Muscle of leg (tissue), 16 donors: ENCODE measurements at places on chromosomes 13 and 19.

DNA sequence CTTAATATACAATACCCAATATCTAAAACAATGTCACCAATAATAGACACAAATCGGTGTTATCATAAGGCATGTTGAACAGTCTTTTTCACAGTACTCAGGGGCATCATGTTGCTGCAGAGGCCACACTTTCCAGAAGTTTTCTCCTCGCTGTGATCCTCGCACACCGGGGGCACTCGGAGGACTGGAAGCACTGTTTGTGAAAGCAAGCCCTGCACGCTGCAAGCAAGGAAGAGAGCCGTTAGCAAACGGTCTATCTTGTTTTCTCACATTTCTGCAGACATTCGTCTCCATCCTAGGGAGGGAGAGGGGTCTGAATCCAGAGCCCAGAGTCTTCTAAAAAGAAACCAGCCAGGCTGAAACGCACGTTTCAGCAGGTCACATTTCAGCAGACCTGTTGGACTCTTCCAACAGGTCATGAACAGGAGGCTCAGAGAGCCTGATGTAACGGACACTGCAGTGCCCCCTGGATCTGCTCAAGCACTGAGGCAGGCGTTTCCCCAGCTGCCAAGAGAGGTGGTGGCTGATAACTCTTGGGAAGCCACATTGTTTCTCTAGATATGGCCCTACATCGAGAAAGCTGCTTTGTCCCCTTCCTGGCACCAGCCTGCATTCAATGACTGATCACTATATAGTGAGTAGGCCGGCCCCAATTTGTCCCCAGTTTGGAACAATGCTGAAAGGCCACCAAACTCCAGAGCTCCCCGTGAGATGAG lies 43.6 kb downstream of the RUBCNL start:
- DNase-seq: no peak

DNA sequence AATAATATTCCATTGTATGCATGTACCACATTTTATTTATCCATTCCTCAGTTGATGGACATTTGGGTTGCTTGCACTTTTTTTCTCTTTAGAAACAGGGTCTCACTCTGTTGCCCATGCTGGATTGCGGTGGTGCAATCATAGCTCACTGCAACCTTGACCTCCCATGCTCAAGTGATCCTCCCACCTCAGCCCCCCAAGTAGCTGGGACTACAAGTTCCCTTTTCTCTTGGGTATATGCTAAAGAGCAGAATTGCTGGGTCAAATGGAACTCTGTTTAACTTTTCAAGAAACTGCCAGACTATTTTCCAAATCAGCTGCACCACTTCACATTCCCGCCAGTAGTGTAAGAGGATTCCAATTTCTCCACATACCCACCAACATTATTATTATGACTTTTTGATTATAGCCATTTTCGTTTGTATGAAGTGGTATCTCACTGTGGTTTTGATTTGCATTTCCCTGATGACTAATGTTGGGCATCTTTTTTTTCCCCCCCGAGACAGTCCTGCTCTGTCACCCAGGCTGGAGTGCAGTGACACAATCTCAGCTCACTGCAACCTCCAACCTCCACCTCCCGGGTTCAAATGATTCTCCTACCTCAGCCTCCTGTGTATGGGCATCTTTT lies 7.6 kb upstream of the IPO5 start:
- no peak for DNase-seq

DNA sequence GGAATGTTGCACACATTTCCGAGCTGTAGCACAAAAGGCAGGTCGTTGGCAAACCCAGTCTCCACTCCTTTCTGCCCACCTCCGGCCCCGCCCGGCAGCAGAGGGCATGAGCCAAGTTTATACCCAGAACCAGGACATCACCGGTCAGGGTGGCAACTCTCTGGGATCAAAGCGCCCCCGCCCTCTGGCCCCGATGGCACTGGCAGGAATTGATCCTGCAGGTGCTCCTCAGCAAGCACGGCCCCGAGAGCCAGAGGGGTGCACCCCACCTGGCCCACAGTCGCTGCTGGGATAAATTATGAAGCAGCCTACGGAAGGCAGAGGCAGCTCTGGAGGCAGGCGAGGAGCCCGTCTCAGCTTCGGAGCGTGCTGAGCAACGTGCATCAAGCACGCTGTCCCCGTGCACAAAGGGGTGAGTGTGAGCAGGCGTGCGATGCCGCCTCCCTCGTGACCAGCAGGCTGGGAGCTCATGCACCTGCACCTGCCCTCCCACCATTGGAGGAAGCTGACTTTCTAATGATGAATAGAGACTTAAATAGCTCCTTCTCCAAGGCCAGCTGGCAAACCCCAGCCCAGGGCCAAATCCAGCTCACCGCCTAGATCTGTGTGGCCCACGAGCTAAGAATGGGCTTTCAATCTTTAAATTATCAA lies 25.7 kb downstream of the SHC2 start:
- peak; percentile 47 for DNase-seq

- peak; percentile 68 for DNase-seq
Observed at GRCh38 chr13:43232873-43233265, 209.5 kb downstream of the DNAJC15 start.

DNA sequence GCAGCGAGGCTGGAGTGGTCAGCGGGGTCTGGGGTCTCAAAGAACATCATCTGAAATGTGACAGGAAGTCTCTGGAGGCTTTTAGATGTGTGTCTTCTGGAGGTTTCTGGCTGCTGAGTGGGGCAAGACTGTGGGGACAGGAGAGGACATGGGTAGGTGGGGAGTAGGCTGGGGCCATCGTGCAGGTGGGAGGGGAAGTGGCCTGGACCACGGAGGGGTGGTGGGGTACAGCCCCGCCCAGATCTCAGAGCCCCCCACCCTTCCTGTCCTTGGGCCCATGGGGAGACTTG lies 6.2 kb downstream of the AP1M1 start:
- DNase-seq: no peak

DNA sequence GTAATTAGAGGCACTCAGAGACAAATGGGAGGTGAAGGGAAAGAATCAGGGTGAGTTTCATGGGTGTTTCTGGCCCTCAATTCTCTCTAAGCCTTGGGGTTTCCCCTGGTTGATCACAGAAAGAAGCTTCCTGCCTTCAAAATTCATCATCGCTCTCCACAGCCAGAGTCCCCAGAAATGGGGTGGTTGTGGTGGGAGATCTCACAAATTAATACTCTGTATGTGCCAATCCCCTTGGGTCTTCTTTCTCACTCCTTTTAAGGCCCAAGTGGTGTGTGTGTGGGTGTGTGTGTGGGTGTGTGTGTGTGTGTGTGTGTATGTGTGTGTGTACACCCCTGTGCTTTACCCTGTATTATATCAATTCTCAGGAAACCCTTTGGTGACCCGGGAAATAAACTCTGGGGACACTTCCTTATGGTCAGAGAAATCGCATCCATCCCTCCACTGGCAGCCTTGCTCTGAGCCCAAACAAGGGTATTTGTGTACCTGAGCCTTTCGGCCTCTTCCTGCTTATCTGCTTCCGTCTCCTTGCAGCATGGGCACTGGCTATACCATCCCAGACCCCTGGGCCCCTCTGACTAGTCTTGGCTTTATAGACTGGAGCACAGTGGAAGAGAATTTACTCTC lies 2.8 kb upstream of the FCGBP start:
- DNase-seq: no peak

DNA sequence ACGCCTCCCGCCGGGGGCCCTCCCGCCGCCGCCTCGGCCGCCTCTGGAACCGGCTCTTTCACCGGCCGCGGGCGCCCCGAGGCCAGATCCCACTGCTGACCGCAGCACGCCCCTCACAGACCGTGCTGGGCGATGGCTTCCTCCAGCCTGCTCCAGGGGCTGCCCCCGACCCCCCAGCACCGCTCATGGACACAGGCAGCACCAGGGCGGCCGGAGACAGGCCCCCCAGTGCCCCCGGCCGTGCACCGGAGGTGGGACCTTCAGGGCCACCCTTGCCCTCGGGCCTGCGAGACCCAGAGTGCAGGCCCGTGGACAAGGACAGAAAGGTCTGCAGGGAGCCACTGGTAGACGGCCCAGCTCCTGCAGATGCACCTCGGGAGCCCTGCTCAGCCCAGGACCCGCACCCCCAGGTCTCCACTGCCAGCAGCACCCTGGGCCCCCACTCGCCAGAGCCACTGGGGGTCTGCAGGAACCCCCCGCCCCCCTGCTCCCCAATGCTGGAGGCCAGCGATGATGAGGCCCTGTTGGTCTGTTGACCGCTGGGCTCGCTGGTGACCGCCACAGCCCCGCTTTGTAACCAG lies 13.0 kb downstream of the LRP3 start:
- no peak for DNase-seq

DNA sequence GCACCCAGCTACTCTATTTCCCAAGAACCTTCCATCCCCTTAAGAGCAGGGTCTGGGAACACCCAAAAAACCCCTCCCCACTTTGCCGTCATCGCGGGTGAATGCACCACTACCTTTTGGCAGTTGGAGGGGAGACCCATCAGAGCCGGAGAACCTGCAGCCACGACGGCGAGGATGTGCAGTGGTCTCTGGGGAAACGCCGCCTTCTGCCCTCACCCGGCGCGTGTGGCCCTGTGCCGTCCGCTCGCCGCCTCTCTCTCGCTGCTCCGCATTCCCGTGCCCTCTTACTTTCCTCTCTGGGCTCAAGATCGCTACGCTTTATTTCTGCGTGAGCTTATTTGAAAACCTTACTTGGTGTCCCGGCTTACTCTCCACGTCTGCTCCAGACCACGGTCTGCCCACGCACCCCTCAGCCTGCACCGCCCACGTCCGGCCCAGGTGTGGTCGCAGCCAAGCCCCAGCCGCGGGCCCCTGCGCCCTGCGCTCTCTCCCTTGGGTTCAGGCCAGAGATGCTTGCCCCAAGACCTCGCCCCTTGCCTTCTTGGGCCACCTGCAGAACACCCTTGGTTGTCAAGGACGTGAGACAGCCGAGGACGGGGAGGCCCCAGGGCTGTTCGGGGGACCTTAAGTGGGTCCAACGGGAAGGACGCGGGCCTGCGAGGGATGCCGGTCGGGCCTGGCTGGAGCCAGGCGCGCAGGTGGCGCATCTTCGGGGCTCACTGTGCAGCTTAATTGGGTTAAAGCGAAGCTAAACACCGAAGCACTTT lies 2.0 kb upstream of the MAB21L1 start:
- peak; percentile 40 for DNase-seq

GRCh38 chr13:100364591-100364990 lies 224.0 kb downstream of the GGACT start:
- no peak for DNase-seq

DNA sequence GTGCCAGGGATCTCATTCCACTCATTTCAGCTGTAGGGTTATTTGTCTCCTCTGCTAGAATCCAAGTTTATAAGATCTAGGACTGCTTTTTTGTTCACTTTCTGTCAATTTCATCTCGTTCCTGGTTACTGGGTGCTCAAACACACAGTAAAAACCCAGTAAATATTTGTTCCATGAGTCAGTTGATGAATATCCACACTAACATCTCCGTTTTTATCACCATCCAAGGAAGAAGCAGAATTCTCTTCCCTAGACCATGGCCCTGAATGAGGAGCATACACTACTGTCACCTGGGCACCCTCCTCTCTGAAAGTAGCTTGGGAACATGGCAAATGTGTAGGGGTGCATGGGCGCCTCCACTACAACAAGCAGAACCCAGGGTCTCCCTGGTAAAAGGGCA lies 390.8 kb downstream of the FOXO1 start:
- no peak for DNase-seq

GRCh38 chr13:99059498-99060075 lies 81.7 kb upstream of the DOCK9 start:
- no peak for DNase-seq

- no peak for DNase-seq
Observed at GRCh38 chr19:40688309-40688708, 2.1 kb downstream of the NUMBL start.

DNA sequence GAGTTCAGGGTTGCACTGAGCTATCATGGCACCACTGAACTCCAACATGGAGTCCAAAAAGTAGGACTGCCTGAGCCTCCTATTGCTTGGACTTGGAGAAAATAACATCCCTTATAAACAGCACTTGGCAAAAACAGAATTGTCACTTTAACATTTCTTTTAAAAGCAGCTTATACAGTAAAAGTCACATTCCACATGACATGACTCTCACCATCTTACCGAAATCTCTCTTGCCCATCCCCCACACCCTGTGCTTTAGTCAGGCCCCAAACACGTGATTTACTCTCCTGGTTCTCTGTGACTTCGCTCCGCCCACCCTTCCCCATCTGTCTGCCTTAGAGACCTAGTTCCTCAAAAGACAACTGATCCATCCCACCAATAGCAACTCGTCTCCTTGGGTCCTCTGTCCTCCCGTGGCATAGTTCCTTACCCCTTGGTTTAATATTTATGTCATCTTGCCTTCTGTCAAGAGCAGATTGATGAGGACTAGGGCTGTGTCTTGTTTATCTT lies 4.6 kb downstream of the SAFB start:
- DNase-seq: peak; percentile 74

- DNase-seq: no peak
Observed at GRCh38 chr13:48977286-48977625, 1.5 kb downstream of the FNDC3A start.

- DNase-seq: no peak
Observed at GRCh38 chr13:110057052-110057451, 249.9 kb downstream of the COL4A1 start.

DNA sequence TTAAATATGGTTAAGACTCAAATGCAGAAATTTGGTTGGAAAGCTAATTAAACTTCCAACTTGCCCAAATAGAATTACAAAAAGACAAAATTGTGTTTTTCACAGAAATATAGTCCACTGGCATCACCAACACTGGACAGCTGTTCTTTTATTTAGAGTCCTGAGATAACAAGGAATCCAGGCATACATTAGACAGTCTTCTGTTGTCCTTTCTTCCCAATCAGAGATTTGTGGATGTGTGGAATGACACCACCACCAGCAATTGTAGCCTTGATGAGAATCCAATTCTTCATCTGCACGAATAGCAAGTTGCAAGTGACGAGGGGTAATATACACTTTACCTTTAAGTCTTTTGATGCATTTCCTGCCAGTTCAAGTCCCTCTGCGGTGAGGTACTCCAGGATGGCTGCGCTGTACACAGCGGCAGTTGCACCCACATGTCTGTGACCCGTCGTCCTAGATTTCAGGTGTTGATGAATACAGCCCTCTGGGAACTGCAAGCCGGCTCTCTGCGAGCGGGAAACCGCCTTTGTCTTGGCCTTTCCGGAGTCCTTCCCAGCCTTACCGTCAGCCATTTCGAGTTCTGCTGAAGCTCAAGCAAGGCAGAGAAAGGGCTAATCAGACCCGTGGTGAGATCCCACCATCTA lies 14.7 kb downstream of the UBAC2 start:
- DNase-seq: no peak

GRCh38 chr19:49150106-49150943 lies 4.9 kb downstream of the HRC start:
- peak; percentile 97 for DNase-seq

GRCh38 chr19:36142046-36142445 lies 2.2 kb downstream of the CAPNS1 start:
- no peak for DNase-seq

DNA sequence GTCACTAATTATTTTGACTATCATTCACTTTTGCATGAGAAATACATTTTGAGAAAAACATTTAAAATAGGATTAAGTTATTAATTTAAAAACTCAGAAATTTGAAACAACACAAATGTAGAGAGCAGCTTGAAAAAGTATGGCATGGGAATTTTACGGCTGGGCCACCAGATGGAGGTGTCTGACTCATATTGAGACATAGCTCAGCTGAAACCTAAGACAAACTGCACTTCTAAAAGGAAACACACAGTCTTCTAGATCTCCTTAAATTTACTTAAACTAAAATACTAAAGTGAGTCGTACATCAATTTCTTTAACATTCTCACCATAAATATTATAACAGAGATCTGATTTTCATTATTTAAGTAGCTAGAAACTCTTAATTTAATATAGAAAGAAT lies 41.9 kb upstream of the POSTN start:
- peak; percentile 54 for DNase-seq
